ENCODE measurements at places on chromosomes 5 and 9.

DNA sequence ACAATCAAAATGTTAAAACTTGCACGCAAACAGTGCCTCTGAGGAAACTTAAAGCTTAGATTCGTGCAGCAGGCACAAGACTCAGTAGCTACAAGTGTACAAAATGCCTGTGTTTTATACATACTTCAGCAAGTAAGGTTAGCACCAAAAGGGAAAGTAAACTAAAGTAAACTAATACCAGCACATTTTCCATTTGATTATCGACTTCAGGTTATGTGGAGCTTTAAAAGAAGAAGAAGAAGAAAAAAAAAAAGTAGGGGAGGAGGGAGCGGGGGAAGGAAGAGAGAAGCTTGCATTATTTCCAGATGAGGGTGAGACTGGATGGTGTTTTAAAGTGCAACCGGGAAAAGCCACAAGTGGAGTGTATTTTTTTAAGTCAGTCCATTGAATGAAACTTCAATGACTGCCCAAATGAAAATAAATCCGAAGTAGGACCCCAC is 596 bp upstream of the ADAMTS6 start:
- DNase-seq = no peak

GRCh38 chr5:172919525-172920446 is 39.4 kb upstream of the RPL26L1 start:
- DNase-seq = no peak

DNA sequence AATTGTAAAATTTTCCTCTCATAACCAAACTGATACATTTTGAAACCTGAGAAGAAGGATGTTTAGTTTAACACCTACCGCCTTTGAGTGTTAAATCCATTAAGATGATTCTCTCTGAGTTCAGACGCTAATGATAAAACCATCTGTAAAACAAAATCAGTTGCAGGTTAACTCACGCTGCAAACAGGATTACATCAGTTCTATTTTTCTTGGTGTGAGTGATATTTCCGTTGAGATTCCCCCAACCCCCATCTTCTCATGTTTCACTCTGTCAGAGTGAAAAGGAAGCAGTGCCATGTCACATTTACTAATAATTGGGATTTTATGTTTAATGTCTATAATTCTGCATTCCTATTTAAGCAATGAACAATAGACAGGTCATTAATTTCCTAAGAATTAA is 146.5 kb downstream of the FANCC start:
- DNase-seq = peak; percentile 1

GRCh38 chr5:90193185-90193822 is 216.3 kb downstream of the CETN3 start:
- no peak for DNase-seq

GRCh38 chr5:76413746-76414145 is 10.7 kb downstream of the IQGAP2 start:
- no peak for DNase-seq

DNA sequence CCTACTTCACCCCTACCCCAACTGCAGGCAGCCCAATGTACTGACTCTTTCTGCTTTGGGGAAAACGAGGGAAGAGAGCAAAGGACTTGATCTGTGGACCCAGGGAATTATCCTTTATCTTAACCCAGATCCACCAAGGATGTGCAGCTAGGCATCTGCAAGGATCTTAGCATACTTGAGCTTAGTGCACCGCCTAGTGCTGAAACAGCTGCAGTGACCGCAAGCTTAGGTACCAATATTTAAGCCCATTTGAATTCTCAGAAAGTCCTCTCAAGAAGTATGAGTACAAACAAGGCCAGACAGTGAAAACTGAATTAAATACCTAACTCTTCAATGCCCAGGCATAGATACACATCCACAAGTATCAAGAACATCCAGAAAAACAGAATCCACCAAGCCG is 576.7 kb upstream of the ADAMTS16 start:
- peak; percentile 37 for DNase-seq

- DNase-seq = no peak
Measured at GRCh38 chr5:133387091-133387490, 225.2 kb downstream of the FSTL4 start.

- DNase-seq = no peak
Measured at GRCh38 chr9:115146581-115147021, 28.6 kb upstream of the TNC start.

DNA sequence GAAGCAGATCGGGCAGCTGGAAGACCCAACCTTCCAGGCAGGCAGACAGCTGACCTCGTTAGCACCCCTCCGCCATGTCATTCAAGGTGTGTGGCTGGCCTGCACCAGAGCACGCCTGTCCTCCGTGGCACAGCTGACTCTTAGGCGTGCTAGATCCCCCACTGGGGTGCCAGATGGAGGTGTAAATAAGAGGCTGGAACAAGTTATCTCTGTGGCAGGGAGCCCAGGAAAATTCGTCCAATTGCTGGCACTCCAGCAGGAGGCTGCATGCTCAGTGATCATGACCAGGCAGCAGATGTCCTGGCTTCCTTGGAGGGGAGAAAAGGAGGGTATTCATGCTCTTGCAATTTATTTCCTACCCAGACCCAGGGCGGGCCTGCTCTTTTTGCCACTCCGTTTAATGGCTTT is 7.8 kb upstream of the ALDOB start:
- DNase-seq = no peak

DNA sequence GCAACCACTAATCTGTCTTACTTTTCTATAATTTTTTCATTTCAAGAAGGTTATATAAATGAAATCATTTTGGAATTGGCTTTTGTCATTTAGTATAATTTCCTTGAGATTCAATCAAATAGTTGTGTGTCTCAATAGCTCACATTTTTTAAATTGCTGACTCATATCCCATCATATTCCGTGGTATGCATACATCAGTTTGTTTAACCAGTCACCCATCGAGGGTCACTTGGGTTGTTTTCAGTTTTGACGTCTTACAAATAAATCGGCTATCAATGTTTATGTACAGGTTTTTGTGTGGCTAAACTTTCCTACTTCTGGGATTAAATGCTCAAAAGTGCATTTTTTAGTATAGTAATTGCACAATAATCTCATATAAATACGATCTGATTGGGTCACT is 185.5 kb downstream of the TAF11L14 start:
- no peak for DNase-seq

DNA sequence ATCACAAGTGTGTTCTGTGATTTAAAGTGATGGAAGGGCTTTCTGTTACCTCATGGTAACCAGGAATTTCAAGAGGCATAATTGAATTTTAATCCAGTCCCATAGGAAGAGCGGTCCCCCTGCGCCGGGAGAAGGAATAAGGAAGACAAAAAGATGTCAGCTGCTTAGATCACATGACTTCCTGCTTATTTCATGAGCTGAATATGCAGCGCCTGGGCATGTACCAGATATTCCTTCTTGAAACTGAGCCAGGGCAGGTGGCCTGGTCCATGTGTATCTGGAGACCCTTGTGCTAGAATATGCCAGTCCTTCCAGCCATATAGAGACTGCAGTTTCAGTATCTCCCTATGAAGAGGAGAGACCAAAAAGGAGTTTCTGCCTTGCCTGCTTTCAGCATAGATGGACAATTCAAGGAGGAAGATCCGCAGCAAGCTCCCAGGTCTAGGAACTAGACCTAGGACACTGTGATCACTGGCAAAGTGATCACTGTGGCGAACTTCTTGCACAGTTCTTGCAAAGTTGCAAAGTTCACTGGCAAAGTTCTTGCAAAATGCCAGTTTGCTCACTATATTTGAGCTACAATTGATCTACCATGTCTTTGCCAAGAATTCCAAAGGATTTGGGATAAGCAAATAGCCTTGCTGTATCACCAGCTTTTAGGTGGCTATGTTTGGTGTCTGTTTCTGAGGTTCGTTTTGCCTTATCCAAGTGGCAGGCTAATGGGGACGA is 102.9 kb upstream of the PHYKPL start:
- DNase-seq = no peak

DNA sequence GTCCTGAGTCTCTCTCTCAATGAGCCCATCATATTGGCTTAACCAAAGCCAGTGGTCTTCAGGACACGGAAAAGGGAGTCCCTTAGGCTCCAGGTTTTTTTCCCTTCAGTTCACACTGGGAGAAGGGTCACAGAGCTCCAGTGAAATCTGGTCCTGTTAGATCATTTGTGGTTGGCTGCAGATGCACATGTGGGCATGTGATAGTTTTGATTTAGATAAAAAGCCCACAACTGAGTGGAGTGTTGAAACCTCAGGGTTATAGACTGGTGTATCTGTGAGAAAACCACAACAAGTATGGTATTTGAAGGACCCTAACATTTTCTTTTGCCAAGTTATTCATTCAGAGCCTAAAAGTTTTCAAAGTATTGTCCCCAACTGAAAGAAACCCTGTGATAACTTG is 46.7 kb downstream of the PRLR start:
- DNase-seq = no peak

DNA sequence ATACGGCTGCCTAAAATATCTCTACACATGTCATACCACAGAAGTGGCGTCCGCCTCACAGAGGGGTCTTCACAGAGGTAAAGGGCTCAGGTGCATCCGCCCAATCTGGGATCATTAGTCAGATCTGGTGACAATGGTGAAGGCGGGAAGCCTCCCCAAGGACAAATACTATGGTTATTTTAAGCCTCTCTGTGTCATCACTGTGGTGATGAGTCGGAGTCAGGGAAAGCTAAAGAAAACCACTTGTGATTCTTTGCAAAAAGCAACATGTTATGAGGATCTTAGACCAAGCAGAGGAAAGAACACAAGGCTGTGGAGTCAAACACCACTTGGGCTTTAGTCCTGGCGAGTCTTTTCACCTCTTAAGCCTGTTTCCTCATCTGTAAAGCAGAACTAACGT is 190.4 kb downstream of the DRD1 start:
- DNase-seq = no peak

GRCh38 chr5:174849426-174849825 is 125.0 kb downstream of the MSX2 start:
- DNase-seq = no peak
